H9 (cell line): ENCODE measurements at places on chromosomes 4 and X.

GRCh38 chrX:122501652-122502051 lies 682.4 kb upstream of the GRIA3 start:
- DNase-seq, result no peak

GRCh38 chrX:117059848-117060247 lies 597.1 kb upstream of the CT83 start:
- DNase-seq, result no peak

DNA sequence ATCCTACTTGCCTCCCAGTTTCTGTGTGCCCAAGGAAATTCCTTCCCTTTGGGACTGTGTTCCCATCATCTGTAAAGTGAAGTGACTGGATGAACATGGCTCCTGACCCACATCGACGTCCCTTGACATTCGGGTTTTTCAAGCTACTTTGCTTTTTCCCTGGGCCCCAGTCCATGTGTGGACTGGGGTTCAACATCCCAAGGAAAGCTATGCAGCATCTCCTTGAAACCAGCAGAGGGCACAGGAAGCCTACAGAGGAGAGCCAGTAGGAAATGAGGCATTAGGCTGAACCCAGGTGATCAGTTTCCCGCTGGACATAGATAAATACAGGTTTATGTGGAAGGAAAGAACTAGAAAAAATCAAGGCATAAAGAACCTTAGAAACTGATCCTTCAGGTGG lies 145.1 kb upstream of the ARHGEF9 start:
- DNase-seq, result peak; percentile 41

DNA sequence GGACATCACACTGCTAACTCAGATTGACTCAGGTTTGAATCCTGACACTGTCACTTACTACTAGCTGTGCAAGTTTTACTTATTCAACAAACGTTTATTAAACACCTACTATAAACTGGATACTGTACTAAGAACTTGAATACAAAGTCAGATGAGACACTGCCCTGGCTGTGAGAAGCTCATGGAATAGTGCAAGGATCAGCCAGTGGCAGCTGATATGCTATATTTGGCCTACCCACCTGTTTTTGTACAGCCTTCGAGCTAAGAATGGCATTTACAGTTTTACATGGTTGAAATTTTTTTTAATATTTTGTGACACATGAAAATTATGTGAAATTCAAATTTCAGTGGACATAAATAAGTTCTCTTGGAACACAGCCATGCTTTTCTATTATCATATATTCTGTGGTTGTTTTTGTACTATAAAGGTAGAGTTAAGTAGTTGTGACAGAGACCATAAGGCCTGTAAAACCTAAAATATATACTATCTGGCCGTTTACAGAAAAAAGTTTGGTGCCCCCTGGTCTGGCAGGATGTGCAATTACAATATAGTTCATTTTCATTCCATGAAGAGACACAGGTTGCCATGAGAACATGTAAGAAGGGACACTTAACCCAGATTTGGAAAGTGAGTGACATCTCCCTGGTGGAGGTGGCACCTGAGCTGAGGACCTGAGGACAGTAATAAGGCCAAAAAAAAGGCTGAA lies 3.4 kb upstream of the SEC24D start:
- no peak for DNase-seq

- DNase-seq, result no peak
These were observed 568.5 kb downstream of the IQCM start for GRCh38 chr4:149247164-149247563.

- DNase-seq, result no peak
These were observed 218.4 kb downstream of the ARHGAP10 start for GRCh38 chr4:147950261-147950660.

DNA sequence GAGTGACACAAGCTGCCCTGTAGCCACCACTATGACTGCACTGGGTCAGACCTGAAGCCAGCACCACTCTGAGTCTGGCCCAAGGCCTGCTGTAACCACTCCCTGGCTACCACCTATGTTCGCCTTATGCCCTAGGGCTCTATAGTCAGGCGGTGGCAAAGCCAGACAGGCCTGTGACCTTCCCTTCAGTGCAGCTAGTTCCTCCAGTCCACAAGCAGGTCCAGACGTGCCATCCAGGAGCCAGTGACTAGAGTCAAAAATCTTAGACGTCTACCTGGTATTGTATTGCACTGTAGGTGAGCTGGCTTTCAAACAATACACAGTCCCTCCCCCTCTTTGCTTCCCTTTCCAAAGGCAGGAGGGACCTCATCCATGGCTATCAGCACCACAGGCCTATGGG lies 54.0 kb upstream of the RNF128 start:
- no peak for DNase-seq
